ENCODE measurements at places on chromosomes 5 and 9.

DNA sequence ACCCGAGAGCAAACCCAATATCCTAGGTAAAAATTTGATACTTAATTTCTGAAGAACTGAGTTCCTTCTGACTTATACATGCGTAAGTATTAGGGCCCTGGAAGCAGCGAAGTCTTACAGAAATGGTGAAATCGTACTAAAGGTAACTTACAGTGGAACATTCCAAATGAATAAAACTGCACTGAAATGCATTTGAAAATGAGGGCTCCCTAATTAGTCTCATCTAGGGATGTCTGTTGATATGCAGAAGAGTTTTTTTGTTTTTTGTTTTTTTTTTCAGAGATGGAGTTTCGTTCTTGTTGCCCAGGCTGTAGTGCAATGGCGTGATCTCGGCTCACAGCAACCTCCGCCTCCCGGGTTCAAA, 10.4 kb upstream of the NANS start:
- DNase-seq, result no peak

GRCh38 chr5:158155811-158156505, 297.0 kb upstream of the CLINT1 start:
- no peak for DNase-seq

DNA sequence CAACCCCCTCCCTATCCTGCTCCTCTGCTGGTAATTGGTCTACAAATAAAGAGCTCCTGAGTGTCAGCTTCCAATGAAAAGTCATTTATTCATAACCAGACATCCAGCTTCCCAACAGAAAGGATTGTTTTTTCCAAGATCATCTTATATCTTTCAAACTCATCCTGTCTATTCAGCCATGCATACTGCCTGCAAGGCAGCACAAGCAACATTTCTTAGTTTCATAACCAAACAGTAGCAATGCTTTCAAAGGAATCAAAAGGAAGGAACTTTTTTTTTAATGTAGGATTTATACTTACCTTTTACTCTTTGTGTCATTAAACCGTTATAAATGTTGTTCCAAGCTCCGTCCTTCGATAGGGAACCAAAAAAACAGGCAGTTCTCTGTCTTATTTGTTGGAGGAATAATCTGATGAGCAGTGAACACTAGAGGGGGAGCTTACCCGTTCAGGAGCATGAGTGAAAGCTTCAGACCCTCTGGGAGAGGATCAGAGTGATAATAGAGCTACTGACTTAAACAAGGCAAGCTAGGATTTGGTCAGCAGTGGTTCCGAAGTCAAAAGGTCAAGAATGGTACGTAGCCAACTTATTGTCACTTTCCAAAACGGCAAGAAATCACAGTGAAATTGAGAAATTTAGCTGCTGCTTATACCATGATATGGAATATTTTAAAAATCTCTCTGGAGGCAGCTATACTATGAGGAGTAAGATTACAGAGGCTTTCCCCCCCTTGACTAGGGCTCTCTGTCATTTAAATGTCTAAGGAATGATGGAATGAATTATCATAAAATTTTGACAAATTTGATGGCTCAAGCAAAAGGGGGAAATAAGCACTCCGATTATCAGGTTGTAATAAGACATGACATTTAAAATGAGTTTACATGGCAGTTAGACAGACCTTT, 892.9 kb downstream of the NR2F1-AS1 start:
- no peak for DNase-seq

DNA sequence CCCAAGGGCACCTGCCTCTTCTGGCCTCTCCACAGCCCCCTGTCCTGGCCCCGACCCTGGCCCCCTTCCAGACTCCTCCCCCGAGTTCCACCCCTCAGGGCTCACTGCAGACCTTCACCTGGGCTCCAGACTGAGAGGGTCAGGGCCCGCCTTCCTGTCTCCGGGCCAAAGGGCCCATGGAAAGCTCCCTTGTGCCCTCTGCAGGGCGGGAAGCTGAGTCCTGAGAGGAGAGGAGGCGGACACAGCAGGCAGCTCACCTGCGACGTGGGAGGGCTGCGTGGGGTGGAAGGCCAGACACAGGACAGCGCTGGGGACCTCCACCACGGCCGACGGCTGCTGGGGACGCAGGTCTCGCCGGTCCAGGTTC, 20.6 kb downstream of the DYNC2I2 start:
- DNase-seq, result no peak

DNA sequence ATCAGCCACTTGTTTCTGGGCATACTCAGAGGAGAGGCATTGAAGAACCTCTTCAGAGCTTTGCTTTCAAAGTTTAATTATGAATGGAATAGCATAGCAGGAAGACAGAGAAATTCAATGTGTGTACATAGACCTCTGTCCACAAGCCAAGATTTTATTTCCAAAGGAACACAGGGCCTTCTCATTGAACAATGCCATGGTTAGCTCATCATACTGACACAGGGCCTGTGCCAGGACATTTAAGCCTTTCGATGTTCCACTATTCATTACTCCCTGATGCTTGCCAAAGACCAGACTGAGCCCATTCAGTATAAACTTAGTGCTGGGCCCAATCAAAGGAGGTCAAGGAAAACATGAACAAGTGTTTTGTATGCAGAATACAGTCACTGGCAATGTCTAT, 280.8 kb downstream of the FBXL17 start:
- no peak for DNase-seq

GRCh38 chr5:138698713-138699112, 54.5 kb upstream of the CTNNA1 start:
- no peak for DNase-seq

GRCh38 chr5:39675676-39676075, 250.9 kb upstream of the DAB2 start:
- DNase-seq, result no peak

GRCh38 chr5:33369485-33370465, 71.0 kb upstream of the TARS1 start:
- no peak for DNase-seq

- DNase-seq, result no peak
These were observed 184.6 kb upstream of the PUM3 start for GRCh38 chr9:3028535-3028934.

DNA sequence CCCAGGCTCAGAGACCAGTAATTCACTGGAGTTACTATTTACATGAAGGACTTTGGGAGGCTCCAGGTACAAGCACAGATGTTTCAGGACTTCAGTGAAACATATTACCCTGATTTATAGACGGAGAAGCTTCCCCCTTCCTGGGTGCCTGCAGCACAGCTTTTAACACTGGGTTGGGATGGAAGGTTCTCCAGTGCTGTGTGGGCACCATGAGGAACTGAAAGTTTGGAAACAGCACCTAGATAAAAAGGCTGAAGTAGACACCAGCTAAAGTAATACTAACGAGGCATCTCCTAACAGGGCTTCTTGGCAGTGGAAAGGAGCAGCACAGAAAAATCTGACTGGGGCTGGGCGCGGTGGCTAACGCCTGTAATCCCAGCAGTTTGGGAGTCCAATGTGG, 70.7 kb downstream of the GCNT1 start:
- DNase-seq, result no peak

DNA sequence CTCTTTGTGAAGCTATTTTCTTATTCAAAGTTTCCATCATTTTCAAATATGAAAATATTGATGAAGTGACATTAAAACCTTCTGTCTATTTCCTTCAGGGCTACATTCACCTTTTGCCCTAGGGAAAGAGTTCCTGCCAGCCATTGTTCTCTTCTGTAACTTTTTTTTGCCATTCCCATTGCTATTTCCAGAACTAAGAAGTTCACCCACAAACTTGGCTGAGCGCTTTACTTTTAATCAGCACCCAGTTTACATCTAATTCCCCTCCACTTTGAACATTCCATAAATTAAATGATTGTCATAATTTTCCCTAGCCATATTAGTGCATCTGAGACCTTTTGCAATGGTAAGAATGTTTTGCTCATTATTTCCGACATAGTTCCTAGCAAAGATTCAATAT, 4.4 kb downstream of the IL33 start:
- no peak for DNase-seq

DNA sequence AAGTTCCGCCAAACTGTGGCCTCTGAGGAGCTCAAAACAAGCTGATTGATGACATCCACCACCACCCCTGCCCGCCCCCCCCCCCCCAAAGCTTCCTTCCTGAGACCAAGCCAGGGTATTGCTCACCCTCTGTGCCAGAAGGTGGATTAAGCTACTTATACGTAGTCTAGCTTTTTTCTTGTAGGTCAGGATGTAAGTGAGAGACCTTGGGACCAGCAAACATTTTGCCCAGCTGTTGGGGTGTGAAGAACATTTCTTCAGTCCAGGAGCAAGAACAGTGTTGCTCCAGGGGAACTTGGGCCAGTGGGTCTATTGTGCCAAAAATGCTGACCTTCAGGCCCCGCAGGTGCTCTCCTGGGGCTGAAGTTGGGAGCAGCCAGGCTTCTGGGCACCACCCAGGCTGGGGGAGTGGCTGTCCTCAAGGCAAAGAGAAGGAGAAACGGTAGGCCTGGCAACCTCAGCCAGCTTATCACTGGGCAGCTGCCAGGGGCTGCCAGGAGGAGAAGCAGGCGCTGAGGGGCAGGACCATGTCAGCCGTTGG, 18.0 kb downstream of the NEURL1B start:
- no peak for DNase-seq

DNA sequence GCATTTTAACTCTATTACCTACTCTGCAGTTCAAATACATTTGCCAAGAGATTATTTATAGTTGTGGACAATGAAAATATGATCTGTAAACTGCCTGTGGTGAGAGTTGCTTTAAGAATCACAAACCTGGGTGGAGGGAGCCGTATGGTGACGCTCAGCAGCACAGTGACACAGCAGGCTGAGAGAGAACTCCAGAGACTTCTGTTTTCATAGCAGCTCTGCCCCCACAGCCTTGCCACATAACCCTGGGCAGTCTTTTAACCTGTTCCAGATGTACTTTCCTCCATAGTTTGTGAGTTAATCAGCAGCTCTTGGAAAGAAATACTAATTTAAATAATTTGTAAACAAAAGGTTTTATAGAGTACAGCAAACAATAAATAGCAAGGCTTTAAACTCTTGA, 450.5 kb downstream of the ELAVL2 start:
- DNase-seq, result no peak

DNA sequence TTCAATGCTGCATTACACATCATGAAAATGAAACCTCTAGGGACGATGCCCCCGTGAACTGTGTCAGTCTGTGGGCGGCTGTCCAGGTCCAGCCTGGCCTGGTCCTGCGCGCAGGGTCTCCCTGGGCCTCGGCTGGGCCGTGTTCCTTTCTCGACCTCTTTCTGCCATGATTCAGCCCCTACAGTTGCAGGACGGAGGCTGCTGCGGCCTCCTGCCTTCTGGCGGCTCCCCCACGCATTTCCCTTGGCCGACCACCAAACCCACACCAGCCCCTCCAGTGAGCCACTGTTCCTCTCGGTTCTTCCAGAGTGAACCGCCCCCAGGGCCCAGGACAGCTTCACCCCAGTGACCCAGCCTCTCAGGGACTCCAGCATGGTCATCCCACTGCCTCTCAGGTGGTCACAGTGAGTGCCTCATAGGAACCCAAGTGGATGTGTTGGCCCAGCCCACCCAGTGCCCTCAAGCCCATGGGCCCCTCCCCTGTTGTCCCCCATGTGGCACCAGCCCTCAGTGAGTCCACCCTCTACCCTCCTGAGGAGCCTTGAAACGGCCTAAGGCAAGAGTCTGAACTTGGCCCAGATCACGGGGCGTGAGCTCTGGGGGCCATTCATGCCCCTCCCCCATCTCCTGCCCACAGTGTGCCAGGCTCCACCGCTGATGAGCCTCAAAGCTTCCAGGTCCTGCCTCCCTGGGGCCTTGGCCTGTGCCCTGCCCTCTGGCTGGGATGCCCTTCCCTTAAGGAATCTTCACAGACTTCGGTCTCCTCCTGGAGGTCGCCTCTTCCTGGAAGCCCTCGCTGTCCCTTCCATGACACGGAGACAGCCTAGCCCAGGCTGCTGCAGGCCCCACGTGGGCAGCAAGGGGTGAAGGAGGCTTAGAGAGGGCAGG, 10.0 kb upstream of the CLIC3 start:
- DNase-seq, result no peak

- no peak for DNase-seq
These were observed 204.5 kb downstream of the HSPA4 start for GRCh38 chr5:133256276-133256675.

GRCh38 chr9:121766081-121766683, 114.7 kb downstream of the DAB2IP start:
- DNase-seq, result no peak

GRCh38 chr5:14078716-14079115, 64.4 kb upstream of the TRIO start:
- no peak for DNase-seq

DNA sequence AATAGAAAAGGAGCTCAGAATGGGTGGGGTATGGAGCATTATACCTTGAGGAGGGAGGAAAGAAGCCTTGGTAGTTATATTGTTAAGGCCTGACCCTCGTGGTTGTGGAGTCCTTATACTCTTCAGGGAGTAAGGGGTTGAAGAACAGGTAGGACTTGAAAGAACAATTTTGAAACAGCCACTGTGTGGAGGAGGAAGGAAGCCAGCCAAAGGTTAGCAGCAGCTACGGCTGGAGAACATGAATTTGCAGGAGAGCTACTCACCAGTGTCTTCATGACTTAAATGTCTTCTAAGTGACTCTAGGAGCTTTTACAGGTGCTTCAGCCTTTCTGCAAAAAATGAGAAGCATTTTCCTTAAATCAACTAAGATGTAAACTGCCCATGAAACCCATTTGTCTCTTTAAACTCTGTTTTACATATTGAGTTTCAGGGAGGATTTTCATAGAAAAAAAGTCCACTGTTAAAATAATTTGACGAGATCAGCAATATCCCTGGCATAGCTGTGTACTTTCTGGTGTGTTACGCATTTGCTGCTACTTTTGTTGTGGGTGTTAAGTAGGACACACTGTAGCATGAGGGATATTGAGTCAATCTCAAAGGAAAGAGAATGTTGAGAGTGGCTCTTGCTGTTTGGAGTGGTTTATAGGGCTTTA, 110.6 kb upstream of the ELL2 start:
- no peak for DNase-seq

- DNase-seq, result no peak
These were observed 89.2 kb downstream of the RAPGEF6 start for GRCh38 chr5:131545845-131546244.

- no peak for DNase-seq
These were observed 124.9 kb upstream of the GRIA1 start for GRCh38 chr5:153365547-153365946.

GRCh38 chr5:522116-522515, 2.1 kb downstream of the SLC9A3 start:
- DNase-seq, result no peak

GRCh38 chr5:57416278-57416994, 66.2 kb downstream of the ACTBL2 start:
- DNase-seq, result no peak
